ENCODE measurements at places on chromosomes 6 and 20. TPM values are rescaled to one million over a fixed set of nuclear protein-coding genes. Genes with fewer than 3 reads are reported as not detected.
A peak's percentile ranks its signal among the peaks of the same experiment; 100 is the strongest.

- no peak overlapping the region for H3K4me3 ChIP-seq
- H3K4me1 ChIP-seq: no peaks in the 10 kb centered on the region
- H3K27ac ChIP-seq: no peak overlapping the region
Measured at GRCh38 chr6:170008294-170008785, 256.9 kb downstream of the ERMARD start.

- peaks cover 18% of the 10 kb centered on the region for H3K36me3 ChIP-seq
- peaks cover 79% of the 10 kb centered on the region for H3K4me1 ChIP-seq
- no peak overlapping the region for H3K4me3 ChIP-seq
- peak overlapping the region; percentile 95 for H3K27ac ChIP-seq
- no peaks in the 10 kb centered on the region for H3K27me3 ChIP-seq
Measured at GRCh38 chr20:50138120-50138478, 15.4 kb downstream of the PEDS1 start.

DNA sequence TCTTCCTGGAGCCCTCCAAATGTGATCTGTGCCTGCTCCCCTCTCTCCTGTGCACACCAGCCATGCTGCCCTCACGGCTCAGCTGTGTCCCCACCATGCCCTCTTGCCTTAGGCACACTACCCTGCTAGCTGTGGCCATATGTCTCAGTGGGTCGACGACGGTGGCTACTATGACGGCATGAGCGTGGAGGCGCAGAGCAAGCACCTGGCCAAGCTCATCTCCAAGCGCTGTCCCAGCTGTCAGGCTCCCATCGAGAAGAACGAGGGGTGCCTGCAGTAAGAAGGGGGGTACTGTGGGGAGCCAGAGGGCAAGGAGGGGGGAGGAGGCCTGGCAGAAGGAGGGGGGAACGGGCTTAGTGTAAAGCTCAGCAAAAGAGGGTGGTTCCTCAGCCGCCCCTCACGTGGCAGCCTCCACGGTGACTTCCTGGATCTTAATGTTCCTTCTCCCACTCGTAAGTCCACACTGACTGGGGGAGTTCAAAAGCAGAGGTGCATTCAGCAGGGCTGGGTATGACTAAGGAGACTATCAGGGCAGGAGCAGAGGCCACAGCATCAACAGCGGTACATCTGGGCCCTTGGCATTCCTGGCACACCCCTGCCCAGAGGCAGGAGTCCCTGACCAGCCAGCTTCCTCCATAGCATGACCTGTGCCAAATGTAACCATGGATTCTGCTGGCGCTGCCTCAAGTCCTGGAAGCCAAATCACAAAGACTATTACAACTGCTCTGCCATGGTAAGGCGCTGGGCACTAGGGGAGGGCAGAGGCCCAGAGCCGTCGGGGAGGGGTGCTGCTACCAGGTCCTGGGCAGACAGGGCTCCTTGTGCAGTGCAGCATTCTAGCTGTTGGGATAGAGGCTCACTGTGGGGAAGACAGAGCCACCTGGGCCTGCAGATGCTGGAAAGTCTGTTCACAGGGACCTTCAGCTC lies 8.0 kb downstream of the DNPH1 start:
- H3K4me1 ChIP-seq: peaks cover 5% of the 10 kb centered on the region
- H3K27me3 ChIP-seq: no peaks in the 10 kb centered on the region
- no peak overlapping the region for H3K27ac ChIP-seq
- H3K4me3 ChIP-seq: no peak overlapping the region

Gene GNMT
- 0.72 TPM for total RNA-seq

Gene ARFGEF3
- 1.5 TPM for total RNA-seq

Gene PAK5
- total RNA-seq: not detected

Gene HDGFL1
- total RNA-seq: not detected

Gene DUSP15
- total RNA-seq: 23.6 TPM
